Nasal cavity respiratory epithelium epithelial cell of viscerocranial mucosa (primary cell): ENCODE measurements at places on chromosomes 13 and 19. TPM values are rescaled to one million over a fixed set of nuclear protein-coding genes. Genes with fewer than 3 reads are reported as not detected.

USHBP1 gene
- not detected in 2 replicates for total RNA-seq

PTGER1 gene
- total RNA-seq: 0.43 and 1.0 TPM in 2 replicates

MEIS3 gene
- total RNA-seq: 3.4 and 9.6 TPM in 2 replicates

CCDC8 gene
- total RNA-seq: 15.0 and 16.1 TPM in 2 replicates

IL4I1 gene
- 0.14 and 0.34 TPM in 2 replicates for total RNA-seq

SLC15A1 gene
- 0.34 and 1.3 TPM in 2 replicates for total RNA-seq

FOXA3 gene
- not detected in 2 replicates for total RNA-seq

PEAK3 gene
- total RNA-seq: not detected in 2 replicates
